NCI-H1417 treated with DMSO at 0.1 percent for 48 hours (cell line): ENCODE measurements at places on chromosomes 13 and 19.

DNA sequence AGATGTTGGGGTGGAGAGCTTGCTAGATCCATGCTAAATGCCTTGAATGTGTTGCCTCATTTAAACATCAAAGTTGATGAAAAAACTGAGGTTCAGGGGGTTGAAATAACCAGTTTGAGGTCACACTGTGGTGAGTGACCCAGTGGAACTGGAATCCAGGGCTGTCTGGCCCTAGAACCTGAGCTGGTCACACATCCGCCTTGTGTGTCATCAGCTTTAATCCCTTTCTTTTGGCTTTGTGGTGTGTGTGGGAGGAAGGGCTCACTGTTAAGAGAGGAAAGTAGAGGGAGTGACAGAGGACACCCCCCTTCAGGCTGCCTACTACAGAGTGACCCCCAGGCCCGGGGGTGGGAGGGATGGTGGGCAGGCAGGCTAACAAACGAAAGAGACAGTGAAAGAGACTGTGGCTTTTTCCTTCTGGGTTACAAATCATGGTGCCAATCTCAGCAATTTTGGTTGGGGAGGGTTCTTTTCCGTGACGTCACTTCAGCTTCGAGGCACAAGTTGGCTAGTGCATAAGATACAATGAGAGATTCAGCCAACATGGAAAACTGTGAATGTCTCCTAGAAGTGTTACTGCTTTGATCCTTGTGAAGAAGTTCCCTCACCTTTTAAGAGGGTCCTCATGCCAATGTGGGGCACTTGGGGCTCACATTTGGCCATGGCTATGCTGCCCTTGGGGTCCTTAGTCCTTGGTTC is 164.9 kb downstream of the DLEU7 start:
- no peak for DNase-seq

- no peak for DNase-seq
Observed at GRCh38 chr13:111899714-111900389, 167.1 kb upstream of the SOX1 start.

DNA sequence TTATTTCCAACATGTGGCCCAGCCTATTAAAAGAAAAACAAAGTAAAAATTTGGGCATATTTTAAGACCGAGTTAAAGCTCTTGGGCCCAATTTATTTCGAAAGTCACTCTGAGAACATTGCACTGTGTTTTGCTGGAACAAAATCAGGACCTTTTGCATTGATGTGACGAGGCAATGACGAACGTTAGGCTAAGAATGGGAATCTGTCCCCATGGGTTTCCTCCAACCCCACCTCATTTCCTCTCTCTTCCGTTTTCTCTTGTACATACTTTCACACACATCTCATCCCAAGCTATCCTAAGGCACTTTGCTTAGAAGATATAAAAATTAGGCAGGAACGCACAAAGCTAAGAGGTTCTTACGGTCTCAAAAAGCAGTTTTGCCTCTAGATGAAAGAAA is 22.1 kb downstream of the EDNRB start:
- no peak for DNase-seq

DNA sequence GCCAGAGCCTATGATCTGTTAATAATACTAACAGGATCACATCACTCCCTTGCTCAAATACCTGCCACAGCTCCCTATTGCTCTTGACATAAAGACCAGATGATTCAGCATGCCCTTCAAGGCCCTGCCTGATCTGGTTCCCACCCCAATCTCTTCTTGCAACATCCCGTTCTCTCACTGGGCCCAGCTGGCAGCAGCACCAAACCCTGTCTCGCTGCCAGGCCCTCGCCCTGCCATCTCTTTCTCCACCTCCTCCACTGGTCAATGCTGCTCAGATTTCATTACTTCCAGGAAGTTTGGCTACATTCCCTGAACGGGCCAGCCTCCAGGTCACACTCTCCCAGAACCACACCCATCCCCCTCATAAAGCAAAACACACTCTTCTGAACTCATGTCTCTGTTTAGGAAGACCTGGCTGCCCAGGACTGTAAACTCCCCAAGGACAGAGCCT is 8.6 kb upstream of the BCAT2 start:
- DNase-seq = no peak

GRCh38 chr19:40650749-40651305 is 39.6 kb downstream of the NUMBL start:
- DNase-seq = no peak

DNA sequence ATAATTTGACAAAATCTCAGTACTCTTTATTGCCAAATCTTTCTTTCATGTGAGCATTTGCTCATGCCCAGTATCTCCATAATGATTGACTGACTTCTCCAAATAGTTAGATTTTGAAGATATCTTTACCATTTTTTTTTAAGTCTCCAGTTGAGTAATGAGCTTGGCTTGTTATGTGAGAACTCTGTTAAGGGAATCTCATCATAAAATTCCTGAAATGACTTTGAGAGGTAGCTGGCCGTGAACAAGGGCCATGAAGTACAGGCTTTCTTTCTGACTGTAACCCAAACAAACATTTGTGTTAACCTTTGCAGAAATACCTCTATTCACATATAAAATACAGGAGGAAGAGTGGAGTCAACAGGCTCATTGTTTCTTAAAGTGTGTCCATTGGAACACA is 449.7 kb downstream of the IRS2 start:
- DNase-seq = no peak

GRCh38 chr13:54029226-54029625 is 1000.6 kb downstream of the OLFM4 start:
- no peak for DNase-seq

DNA sequence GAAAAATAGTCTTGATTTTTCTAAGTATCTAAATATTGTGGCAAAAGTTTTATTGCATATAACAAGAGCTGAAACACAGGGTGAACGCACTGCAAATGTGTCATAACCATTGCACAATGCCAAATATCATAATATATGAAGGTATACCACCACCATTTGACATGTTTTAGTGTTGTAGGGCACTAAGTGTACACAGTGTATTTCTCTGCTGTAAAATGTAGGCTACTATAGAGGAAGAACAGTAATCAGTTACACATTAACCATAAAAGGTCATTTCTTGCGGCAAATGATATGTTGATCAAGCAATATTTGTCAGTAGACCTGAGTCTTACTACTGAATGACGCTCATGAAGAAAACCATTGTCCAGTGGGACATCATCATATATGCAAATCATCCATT is 18.3 kb upstream of the KLF5 start:
- no peak for DNase-seq

GRCh38 chr19:51119611-51120010 is 5.1 kb upstream of the SIGLEC9 start:
- no peak for DNase-seq

GRCh38 chr19:13159713-13160112 is 9.5 kb downstream of the IER2 start:
- no peak for DNase-seq

DNA sequence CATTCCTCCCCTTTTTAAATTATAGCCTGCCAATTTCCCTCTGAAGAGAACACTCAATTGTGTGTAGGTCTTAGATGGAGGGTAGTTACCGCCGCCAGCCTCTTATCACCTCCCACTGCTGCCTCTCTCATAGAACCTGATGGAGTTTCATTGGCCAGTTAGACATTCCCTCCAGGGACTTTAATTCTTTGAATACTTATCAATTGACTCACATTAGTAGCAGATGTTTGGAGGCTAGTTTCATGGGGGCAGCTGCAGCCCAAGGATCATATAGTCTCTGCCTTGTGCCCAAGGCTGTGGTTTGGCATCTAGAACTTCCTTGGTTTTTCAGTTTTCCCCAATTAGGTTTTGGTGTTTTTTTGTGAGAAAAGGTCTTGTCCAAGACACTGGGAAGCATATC is 318.9 kb upstream of the HTR2A start:
- no peak for DNase-seq

DNA sequence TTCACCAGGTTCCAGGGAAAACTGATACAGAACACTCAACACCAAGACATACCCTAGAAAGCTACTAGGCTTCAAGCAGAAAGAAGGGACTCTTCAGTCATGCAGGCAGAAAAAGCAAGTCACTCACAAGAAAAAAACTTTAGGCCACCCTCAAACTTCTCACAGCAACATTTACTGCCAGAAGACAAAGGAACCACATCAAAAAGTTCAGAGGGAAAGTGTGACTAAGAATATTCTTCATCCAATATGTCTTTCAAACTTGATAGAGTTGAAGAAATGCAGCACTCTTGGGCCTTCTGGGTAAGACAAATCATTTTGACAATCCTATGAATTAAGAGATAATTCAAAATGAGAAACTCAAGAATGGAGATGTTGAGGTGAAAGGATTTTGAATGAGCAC is 7.7 kb downstream of the DZIP1 start:
- DNase-seq = no peak

GRCh38 chr13:97539651-97540610 is 106.0 kb downstream of the RAP2A start:
- DNase-seq = no peak

DNA sequence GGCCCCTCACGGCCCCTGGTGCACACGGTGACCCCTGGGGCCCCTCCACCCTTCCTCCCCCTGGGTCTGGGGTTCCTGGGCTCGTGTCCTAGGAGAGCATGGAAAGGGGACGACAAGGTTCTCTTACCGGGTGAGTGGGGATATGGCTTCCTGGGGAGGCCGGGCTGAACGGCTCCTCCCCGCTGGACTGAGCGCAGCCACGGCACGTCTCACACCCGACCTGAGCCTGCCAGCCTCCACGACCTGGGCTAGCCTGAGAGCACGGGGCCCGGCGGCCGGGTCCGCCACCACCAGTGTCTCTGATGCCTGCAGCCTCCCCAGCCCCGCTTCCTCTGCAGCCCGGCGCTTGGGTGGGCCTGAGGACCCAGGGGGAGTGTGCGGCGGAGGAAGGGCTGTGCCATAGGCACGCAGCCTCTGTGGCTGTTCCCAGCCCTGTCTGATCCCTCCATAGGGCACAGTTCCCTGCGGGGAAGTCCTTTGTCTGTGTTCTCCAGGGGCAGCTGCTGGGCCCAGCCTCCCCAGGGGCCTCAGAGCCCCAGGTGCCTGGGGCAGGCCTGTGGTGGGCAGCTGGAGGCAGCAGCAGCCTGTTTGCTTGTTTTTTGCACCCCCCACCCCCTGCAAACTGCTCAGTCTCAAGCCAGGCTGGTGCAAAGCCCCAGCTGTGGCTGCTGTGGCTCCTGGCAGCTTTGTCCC is 15.0 kb downstream of the PLIN4 start:
- no peak for DNase-seq

DNA sequence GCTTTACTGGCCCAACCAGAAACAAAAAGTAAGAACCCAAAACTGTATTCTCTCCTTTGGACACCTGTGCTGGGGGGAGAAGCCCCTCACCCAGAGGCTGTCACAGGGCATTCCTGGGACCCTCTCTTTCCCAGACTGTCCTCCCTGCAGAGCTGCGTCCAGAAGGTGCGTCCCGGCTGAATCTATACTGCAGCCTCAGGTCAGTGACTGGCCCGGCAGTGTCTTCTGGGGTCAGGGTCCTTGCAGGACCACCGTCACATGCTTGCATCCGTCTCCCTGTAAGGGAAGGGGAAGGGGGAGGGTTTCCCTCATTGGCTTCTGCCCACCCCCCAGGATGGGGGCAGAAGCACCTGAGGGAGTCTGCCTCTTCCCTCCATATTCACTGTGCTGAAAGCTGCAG is 76.5 kb downstream of the ATP11A start:
- no peak for DNase-seq
